ENCODE measurements at places on chromosomes 12 and 14.

- DNase-seq = no peak
These were observed 5.9 kb downstream of the ZBTB42 start for GRCh38 chr14:104806625-104807465.

DNA sequence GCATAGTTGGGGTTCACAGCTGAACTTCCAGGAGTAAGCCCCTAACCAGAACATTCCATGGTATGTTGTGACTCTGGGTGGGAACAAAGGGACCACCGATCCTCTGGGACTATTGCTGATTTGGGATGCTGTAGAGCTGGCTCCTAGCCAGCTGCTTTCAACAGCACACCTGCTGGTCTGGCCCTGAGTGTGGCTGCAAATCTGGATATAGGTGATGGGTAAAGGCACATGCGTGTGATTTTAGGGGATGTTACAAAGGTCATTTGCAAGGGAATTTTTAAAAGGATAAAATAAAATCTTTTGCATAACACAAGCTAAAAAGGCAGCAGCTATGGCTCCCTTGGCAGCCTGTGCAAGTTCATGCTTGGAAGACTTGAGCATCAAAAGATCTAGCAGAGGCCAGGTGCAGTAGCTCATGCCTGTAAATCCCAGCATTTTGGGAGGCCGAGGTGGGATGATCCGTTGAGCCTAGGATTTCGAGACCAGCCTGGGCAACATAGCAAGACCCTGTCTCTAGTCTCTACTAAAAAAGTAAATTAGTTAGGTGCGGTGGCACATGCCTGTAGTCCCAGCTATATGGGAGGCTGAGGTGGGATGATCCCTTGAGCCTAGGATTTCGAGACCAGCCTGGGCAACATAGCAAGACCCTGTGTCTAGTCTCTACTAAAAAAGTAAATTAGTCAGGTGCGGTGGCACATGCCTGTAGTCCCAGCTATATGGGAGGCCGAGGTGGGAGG is 1.6 kb downstream of the ALDH2 start:
- DNase-seq = no peak

GRCh38 chr12:54657105-54657607 is 9.0 kb upstream of the DCD start:
- no peak for DNase-seq

DNA sequence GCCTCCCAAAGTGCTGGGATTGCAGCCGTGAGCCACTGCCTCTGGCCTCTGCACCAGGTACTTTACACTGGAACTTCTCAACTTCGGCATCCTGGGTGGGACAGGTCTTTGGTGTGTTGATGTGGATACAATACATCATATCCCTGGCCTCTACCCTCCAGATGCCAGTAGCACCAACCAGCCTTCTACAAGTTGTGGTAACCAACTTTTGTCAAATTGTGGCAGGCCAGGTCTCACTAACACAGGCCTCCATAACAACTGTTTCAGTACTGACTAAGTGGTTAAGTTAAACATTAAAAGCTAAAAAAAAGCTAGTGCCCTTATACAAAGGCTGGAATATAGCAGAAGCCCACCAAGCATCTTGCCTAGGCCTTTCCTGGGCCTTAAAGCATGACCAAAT is 232.9 kb downstream of the PCNX1 start:
- DNase-seq = no peak

DNA sequence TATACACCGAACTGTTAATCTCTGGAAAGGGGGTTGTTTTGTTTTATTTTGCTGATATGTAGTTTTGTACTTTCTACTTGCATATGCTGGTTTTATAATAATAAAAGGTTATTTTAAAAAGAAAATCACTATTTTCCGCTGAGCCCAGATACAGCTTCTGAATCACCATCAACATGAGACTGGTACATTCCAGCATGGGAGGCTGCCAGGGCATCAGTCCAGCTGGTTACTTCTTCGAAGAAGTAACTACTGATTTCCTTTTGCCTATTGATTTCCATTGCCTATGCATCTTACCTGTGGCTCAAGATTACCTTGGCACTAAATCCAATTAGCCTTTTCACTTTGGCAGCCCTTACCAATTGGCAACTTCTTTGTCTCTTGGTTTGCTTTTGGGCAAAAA is 11.7 kb upstream of the OSBPL8 start:
- no peak for DNase-seq

- no peak for DNase-seq
These were observed 11.0 kb downstream of the TPCN1 start for GRCh38 chr12:113232089-113232839.

DNA sequence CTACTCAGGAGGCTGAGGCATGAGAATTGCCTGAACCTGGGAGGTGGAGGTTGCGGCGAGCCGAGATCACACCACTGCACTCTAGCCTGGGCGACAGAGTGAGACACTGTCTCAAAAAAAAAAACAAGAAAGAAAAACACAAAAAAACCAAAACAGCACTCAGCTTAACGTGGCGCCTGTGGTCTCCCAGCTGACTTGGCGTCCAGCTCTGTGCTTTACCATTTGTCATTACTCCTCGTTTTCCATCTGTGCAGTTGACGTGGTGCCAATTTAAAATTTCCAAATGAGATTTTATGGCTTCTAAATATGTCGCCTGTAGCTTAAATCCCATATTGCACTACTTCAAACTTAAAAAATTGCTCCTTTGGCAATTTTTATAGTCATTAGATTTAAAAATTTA is 2.0 kb downstream of the MGP start:
- DNase-seq = no peak

GRCh38 chr14:34620839-34621238 is 9.1 kb downstream of the SNX6 start:
- DNase-seq = no peak
